ENCODE measurements at places on chromosomes 4 and X.

- DNase-seq, result no peak
Observed at GRCh38 chr4:27514711-27515110, 654.1 kb downstream of the STIM2 start.

GRCh38 chr4:53916431-53916889 lies 147.9 kb downstream of the CHIC2 start:
- DNase-seq, result no peak

DNA sequence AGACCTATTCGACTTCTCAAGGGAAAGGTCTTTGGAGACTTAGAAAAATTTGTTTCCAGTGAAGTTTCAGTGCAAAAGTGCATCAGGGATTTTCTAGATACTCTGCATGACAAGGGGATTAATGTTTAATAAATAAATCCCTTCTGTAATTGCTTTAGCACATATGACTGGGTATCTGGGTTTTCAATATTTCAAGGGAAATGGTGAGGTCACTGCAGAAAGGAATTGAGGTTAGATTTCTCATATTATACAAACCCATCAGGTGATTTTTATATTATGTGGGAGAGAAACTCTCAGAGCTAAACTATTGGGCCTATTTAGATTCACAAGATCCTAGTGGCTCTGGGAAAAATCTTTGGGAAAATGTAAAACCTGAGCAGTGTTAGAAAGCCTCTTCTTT lies 48.3 kb upstream of the SLC4A4 start:
- no peak for DNase-seq

DNA sequence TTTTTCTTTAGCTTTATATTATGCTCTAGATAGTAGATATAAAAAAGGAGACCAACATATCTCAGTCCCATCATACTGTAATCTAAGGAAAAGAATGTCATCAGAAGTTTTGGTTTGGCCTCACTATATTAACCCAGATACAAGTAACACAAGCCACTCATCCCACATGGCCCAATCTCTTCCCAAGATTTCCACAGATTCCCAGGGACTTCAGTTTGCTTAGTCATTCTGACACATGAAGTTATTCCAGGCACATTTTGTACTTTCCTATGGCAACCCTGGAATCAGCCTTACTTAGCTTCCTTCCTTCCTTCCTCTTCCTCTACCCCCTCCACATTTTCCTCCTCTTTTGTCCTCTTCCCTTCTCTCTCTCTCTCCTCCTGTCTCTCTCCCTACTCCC lies 21.7 kb upstream of the DCLK2 start:
- no peak for DNase-seq

DNA sequence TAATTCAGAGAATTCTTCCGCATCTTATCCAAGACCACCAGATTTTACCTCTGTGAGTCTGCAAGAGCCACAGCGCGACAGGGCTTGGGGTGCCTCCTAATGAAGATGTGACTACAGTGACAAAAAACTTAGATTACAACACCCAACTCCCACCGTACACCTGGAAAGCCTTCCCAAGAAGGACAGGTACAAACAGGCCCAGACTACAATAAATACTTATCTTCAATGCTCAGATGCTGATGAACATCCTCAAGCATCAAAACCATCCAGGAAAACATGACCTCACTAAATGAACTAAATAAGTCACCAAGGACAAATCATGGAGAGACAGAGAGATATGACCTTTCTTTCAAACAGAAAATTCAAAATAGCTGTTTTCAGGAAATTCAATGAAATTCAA lies 20.8 kb upstream of the ABCG2 start:
- no peak for DNase-seq

DNA sequence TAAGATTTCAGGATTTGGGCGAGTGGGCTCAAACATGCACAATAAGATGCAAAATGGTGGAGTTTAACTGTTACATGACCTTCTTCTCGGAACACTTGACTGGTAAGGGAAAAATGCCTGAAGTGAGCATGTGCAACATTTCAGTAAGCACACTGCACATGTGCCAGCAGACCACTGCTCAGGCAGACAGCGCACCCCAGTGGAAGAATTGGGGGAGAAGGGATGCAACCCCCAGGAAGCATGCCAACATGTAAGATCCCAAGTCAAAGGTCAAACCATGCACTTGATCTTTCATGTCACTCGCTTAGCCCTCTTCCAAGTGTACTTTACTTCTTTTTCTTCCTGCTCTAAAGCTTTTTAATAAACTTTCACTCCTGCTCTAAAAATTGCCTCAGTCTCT lies 256.3 kb downstream of the CENPC start:
- peak; percentile 86 for DNase-seq

- DNase-seq, result no peak
Observed at GRCh38 chr4:26809811-26810210, 50.8 kb upstream of the STIM2 start.

- DNase-seq, result no peak
Observed at GRCh38 chr4:47473141-47473750, 9.7 kb upstream of the COMMD8 start.

All from Karpas-422 (cell line).